ENCODE measurements at places on chromosomes 11 and 22.

- DNase-seq: no peak
These were observed 117.7 kb upstream of the RCN1 start for GRCh38 chr11:31973172-31973571.

DNA sequence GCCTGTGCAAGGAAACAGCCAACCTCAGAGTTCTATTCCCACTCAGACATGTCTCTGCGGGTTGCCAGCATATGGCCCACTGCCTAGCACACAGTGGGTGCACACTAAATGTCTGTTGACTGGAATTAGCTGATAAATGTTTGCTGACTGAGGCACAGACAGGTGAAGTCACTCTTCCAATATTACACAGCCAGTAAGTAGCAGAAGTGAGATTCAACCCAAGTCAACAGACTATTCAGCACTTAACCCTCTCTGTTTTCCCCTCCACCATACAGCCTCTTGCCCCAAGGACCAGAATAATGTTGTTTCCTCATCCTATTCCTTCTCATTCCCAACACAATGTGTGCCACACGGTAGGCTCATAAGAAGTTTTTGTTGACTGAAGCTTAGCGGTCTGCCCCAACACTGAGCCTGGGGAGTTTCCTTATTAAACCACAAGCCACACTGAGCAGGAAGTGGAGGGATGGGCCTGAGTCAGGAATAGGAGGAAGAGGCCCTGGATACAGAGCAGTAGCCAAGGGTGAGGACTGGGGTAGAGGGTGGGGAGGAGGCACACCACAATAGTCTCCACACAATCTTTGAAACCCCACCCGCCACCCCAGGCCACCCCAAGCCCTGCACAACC is 15.7 kb upstream of the IL10RA start:
- no peak for DNase-seq

- DNase-seq: no peak
These were observed 2.2 kb downstream of the SMCO4 start for GRCh38 chr11:93540896-93541553.

GRCh38 chr11:65651589-65652510 is 10.9 kb downstream of the RELA start:
- DNase-seq: no peak

DNA sequence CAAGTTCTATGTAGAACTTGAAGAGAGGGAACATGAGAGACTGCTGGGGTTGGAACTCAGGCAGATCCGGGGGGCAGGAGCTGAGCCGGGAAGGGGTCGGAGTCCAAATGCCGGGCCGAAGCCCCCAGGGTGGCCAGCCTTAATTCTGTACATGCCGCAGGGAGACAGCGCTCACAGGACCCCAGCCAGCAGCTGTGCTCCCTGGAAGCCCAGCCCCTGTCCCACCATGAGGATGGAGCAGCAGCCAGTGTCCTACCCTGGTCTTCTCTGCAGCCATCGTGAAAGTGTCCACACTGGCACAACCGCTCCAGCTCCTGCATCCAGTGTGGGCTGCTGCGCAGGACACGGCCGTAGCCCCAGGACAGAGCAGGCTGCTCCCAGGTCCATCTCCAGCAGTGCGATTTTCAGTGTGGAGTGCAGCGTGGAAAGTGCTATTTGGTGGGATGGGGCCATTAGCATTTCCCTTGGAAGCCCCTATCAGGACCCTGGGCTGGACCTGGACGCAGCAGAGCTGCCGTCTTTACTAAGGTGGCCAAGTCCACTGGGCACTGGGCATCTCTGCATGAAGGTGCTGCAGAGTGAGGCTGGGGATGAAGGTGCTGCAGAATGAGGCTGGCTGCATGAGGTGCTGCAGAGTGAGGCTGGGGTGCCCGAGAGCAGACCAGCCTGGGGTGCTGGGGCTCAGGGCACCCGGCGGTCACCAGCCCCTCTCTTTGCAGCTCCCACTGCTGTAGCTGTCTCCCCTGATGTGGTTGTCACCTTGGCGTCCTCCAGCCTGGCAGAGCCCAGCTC is 737.4 kb downstream of the BRD1 start:
- DNase-seq: no peak

- DNase-seq: no peak
These were observed 445 bp upstream of the VWCE start for GRCh38 chr11:61295596-61295926.

DNA sequence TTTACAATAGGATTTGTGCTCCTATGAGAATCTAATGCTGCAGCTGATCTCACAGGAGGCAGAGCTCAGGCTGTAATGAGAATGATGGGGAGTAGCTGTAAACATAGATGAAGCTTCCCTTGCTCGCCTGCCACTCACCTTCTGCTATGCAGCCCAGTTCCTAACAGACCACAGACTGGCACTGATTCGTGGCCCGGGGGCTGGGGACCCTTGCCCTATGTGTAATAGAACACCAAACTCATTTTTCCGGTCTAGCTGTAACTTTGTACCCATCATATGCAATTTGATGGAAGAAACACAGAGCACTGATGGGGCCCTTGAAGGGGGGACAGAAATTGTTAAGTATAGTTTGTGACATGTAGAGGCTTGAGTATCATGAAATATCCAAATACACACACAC is 79.6 kb upstream of the OR5AK2 start:
- DNase-seq: no peak

DNA sequence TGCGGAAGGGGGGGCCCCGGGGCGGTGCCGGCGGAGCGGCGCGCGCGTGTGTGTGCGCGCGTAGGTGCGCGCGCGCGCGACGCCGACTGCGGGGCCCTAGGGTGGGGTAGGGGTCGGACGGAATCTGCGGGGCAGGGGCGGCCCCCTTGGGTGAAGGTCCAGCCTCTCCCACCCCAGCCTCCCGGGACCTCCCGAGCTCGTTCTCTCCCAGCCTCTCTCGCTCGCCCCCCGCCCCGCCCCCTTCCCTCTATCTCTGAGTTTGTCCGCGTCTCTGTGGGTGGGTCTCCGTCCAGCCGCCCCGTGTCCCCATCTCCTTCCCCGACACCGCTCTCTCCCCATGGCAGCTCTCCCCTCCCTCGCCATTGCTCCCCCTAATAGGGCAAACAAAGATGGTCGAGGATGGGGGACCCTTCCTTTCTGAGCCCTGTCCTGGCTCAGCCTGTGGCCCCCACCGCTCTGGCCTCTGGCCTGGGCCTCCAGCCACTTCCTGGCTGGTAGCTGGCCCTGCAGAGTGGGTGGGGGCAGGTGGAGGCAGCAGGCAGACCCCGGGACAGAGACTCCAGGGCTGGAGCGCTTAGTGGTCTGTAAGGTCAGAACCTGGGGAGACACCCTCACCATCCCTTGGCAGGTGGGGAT is 33.0 kb upstream of the PRR5 start:
- DNase-seq: no peak
